GM23338 (cell line): ENCODE measurements at places on chromosomes 1 and 21. TPM values are rescaled to one million over a fixed set of nuclear protein-coding genes. Genes with fewer than 3 reads are reported as not detected.

The OR2T29 gene
- total RNA-seq: not detected in 2 replicates

The OXCT2 gene
- total RNA-seq: 2.8 and 4.0 TPM in 2 replicates

The CHIA gene
- not detected in 2 replicates for total RNA-seq

GRCh38 chr1:57423656-57424211 is at the start of gene DAB1:
DAB1 (minus strand) TSS chr1:57424060; CDS start chr1:57291030, 133,030 bp downstream.
- peak within 1 kb of the TSS; percentile 46; the same call in 1 of the 2 replicates for H3K27ac ChIP-seq
- peak within 1 kb of the TSS; percentile 82 for H3K4me3 ChIP-seq
- peaks cover 24% of the 10 kb centered on the region for H3K4me1 ChIP-seq
- peak; percentile 50 for DNase-seq

DNA sequence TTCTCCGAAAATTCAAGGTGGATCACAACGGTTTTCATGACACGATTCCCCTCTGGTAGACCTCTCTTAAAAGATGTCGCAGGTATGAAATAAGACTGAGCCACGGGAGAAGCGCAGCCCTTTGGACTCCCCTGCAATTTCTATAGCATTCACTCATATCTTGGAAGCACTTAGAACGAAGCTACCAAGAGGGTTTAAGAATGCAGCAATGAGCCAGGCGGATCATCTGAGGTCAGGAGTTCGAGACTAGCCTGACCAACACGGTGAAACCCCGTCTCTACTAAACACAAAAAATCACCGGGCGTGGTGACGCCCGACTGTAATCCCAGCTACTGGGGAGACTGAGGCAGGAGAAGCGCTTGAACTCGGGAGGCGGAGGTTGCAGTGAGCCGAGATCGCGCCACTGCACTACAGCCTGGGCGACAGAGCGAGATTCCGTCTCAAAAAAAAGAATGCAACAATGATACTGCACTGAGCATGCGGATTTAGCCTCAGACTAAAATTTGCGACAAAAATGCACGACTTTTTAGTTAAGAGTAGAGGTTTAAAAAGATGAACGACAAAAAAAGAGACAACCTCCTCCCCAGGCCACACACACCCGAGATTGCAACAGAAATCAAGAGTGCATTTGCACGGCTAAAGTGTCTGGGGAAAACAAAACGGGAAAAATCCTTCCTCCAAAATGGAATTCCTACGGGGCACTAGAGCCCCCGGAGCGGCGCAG is 743 bp downstream of the TOMM20 start:
- peaks cover 23% of the 10 kb centered on the region; the same call in 1 of the 2 replicates for H3K36me3 ChIP-seq
- peaks cover 24% of the 10 kb centered on the region for H3K4me1 ChIP-seq
- no peak for DNase-seq
- peak overlapping the region; percentile 98 for H3K4me3 ChIP-seq

DNA sequence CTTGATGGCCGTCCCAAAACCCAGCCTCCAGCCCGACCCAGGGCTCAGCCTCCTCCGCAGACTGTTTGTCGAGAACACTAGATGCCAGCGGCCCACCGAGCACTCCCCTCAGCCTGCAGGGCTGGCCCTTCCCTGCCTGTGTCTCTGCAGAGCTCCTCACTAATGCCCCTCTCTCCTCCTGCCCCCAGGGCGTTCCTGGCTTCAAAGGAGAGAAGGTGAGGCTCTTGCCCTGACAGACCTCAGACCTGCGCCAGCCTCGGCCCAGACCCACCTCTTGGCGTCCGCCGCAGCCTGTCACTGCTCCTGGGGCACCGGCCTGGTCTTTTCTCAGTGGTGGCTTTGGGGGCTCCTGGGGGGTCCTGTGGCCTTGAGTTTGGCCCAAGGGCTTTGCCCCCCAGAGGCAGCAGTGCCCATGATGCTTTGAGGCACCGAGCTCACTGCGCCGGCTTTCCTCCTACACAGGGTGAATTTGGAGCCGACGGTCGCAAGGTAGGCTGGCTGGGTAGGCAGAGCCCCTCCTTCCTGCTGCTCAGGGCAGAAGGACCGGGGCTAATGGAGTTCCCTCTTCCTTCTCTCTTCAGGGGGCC is 18.4 kb downstream of the COL6A2 start:
- H3K27me3 ChIP-seq: no peaks in the 10 kb centered on the region
- DNase-seq: no peak
- H3K4me1 ChIP-seq: no peaks in the 10 kb centered on the region
- no peak overlapping the region for H3K27ac ChIP-seq
- H3K4me3 ChIP-seq: no peak overlapping the region

GRCh38 chr1:202283991-202284390 is 57.7 kb downstream of the UBE2T start:
- H3K27me3 ChIP-seq: no peaks in the 10 kb centered on the region
- H3K27ac ChIP-seq: no peak overlapping the region
- no peaks in the 10 kb centered on the region for H3K36me3 ChIP-seq
- H3K4me3 ChIP-seq: no peak overlapping the region
- peaks cover 14% of the 10 kb centered on the region for H3K4me1 ChIP-seq

GRCh38 chr1:2544875-2545640 is 11.1 kb upstream of the TNFRSF14 start:
- H3K4me1 ChIP-seq: peaks cover 16% of the 10 kb centered on the region; the same call in 1 of the 2 replicates
- no peak overlapping the region for H3K27ac ChIP-seq

DNA sequence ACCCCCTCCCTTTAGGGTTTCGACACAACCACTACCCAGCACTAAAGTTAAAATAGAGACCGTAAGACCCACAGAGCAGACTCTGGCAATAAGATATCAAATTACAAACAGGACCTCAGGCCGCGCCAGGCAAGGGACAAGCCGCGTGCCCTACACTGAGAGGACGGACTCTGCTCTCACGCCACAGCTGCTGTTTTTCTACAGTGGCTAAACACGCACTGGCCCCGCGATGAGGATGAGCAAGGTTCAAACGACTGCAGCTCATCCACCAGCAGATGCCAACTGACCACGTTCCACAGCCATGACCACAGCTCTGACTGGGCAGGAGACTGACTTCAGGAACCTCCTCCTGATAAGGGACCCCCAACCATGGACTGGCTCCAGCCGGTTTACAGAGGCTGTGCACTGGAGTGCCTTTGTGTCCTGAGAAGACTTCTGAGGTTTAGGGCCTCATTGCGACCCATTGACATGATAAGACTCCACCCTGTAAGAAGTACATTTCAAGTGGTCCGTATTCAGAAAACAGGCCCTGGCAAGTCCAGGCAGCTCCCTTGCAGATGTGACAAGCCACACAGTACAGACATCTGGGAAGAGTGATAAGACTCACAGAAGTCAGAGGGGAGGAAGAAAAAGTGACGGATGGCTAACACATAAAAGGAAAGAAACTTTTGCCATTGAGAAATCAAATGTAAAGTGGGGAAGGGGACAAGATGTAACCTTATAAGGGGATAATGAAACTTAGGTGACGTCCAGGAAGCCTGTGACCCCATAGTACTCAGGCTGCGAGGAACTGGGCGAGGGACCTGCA is 1.5 kb upstream of the KRTAP10-6 start:
- H3K4me3 ChIP-seq: no peak overlapping the region
- no peaks in the 10 kb centered on the region for H3K36me3 ChIP-seq
- peak; percentile 42 for DNase-seq
- H3K27ac ChIP-seq: no peak overlapping the region

DNA sequence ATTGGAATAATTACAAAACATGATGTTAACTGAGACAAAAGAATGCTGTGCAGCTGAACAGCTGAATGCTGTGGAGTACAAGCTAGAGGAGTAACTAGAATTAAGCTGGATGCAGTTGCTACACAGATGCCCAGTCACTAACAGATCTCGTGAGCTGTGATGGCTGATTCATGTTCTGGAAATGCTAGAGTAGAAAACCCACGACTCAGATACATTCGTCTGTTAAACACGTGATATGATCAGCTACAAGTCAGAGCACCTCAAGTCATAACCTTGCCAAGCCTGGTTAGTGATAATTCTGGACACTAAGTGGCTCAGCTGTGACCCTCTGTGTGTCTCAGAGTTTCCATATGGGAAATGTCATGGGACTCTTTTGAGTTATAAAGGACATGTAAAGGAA is 89.7 kb upstream of the ESRRG start:
- H3K27me3 ChIP-seq: no peaks in the 10 kb centered on the region
- no peak overlapping the region for H3K4me3 ChIP-seq
- H3K27ac ChIP-seq: no peak overlapping the region
- DNase-seq: no peak
- H3K36me3 ChIP-seq: no peaks in the 10 kb centered on the region
- H3K4me1 ChIP-seq: peaks cover 41% of the 10 kb centered on the region

- peaks cover 6% of the 10 kb centered on the region for H3K4me1 ChIP-seq
- DNase-seq: peak; percentile 84
- no peak overlapping the region for H3K27ac ChIP-seq
- no peaks in the 10 kb centered on the region for H3K27me3 ChIP-seq
- peak overlapping the region; percentile 92 for H3K4me3 ChIP-seq
These were observed 15.2 kb upstream of the ZNF692 start for GRCh38 chr1:248873993-248874533.

GRCh38 chr1:230517786-230518185 is 91.7 kb upstream of the PGBD5 start:
- H3K4me1 ChIP-seq: peaks cover 20% of the 10 kb centered on the region
- H3K36me3 ChIP-seq: no peaks in the 10 kb centered on the region
- no peaks in the 10 kb centered on the region for H3K27me3 ChIP-seq
- H3K27ac ChIP-seq: peak overlapping the region; percentile 46; the same call in 1 of the 2 replicates

DNA sequence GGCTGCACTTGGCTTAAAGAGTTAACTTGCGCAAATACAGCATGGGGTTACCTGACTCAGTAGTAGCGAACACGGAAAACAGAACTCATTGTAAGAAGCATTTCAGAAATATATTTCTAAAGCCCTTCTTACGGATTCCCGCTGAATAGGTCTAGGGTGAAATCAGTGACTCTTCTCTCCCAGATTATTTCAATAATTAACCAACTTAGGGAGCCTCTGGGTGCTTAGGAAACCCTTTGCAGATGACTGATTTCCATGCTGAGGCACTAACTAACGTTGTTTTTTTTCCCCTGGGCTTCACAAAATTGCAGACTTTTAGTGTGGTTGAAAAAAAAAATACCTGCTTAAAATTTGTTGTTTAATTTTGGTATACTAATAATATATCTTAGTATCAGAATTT is 40.3 kb downstream of the BTG3 start:
- H3K36me3 ChIP-seq: no peaks in the 10 kb centered on the region
- H3K27ac ChIP-seq: no peak overlapping the region
